ENCODE measurements at places on chromosomes 2 and 18. TPM values are rescaled to one million over a fixed set of nuclear protein-coding genes. Genes with fewer than 3 reads are reported as not detected.

GRCh38 chr2:59232394-59233165 lies 991.5 kb upstream of the FANCL start:
- no peak for DNase-seq

DNA sequence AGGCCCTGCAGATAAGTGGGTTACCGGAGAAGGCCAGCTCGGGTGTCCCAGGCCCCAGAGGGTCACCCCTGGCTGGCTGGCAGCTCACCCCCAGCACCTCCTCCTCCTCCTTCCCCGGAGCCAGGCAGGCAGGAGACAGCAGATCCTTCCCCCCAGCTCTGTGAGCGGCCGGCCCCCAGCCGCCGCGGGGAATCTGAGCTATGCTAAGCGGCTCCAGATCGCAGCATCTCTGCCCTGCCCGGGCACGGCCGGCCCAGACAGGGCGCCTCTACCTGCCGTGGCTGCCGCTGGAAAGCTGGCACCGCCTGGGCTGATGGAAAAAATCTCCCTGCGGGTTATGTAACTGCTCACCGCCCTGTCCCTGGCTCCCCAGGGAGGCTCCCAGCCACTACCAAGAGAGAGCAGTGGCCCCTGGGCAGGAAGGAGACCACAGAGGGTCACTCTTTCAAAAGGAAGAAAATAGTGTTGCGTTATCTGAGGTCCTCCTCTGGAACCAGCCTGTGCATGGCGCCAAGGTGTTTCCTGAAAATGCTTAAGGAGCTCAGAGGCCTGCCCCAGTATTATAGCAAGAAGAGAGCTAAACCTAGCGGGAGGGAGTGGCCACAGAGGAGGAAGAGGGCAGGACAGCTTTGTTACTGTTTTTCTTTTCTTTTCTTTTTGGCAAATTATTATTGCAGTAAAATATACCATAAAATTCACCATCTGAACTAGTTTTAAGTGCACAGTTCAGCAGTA lies 179.0 kb downstream of the SMAD7 start:
- no peak for DNase-seq

GRCh38 chr2:57218206-57218605 lies 828.4 kb upstream of the VRK2 start:
- DNase-seq, result no peak

- DNase-seq, result no peak
Observed at GRCh38 chr2:51013079-51013932, 18.6 kb downstream of the NRXN1 start.

DNA sequence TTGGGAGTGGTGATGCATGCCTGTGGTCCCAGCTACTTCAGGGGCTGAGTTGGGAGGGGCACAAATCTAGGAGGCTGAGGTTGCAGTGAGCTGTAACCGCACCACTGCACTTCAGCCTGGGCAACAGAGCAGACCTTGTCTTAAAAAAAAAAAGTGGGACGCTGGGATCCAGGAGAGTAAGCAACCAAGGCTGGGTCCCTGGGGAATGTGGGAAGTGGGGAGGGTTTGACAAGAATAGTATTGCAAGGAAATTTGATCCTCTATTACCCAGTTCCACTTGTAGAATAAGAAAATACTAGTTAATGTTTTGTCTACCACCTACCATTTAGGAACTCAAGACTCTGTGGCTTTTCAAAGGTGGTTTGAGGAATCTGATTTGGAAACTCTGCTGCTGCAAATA lies 21.1 kb upstream of the DYTN start:
- no peak for DNase-seq

GRCh38 chr2:184039493-184039892 lies 558.8 kb upstream of the ZNF804A start:
- DNase-seq, result no peak

- DNase-seq, result no peak
Observed at GRCh38 chr18:4060427-4061281, 394.5 kb downstream of the DLGAP1 start.

DNA sequence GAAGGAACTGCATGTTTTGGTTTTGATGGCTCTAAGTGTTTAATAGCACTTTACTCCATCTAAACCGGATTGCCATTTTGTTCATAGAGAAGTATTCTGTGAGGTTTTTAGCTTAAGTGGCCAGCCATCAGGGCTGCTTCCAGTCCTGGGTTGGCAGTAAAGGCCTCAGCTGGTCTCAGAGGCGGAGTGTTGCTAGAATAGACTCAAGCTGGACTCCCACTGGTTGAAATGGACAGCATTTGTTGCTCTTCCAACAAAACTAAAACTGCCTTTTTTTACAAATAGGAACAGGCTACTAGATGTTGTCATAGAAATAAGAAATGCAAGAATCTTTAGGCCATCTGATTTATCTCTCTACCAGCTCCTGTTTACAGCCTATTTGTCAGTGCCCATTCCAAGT lies 126.4 kb downstream of the MAIP1 start:
- DNase-seq, result no peak

DNA sequence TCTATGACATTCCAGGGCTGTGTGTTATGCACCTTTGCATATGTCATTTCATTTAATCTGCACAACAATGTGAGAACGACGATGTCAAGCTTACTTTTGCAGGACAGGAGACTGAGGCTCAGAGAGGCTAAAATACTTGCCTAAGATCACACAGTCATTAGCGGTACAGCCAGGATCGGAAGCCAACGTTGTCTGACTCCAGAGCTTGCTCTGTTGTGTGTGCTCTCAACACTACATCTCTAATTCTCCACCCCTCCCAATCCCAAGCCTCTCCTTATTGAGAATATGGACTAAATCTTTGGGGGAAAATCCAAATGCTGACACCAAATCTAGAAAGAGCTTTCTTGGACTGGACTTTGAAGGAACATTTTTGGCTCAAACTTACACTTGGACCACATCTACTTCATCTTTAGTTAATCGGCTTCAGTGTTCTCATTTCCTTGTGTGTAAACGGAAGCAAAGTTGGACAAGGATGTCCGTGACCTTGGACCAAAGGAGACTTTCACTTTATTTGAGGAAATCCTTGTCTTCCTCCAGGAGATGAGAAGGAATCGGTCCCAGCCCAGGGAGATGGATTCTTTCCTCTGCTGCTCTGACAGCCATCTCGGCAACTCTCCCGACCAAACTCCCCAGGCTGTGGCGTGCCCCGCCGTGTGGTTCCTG lies 242.4 kb downstream of the LPIN1 start:
- no peak for DNase-seq

DNA sequence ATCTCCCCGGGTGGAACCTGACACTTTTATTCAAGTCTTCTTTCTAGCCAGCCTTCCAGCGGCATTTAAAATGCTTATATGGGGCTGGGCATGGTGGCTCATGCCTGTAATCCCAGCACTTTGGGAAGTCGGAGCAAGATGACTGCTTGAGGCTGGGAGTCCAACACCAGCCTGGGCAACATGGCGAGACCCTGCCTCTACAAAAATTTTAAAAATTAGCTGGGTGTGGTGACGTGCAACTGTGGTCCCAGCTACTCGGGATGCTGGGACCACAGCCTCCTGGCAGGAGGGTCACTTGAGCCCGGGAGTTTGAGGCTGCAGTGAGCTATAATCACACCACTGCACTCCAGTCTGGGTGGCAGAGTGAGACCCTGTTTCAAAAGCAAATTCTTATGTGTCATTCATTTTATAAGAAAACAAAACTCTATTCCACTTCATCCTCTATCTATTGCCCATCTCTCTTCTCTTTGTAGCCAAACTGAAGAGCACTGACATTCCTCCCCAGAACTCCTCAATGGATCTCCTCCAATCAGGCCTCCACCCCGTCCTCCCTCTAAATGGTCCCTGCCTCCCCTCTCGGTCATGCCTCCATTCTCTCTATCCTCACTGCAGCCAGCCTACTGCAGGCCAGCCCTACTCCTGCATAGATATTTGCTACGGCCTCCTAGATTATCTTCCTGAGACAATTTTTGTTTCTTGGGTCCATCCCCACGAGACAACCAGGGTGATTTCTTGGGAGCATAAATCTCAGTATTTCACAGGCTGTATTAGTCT lies 18.0 kb upstream of the RHOB start:
- DNase-seq, result no peak

DNA sequence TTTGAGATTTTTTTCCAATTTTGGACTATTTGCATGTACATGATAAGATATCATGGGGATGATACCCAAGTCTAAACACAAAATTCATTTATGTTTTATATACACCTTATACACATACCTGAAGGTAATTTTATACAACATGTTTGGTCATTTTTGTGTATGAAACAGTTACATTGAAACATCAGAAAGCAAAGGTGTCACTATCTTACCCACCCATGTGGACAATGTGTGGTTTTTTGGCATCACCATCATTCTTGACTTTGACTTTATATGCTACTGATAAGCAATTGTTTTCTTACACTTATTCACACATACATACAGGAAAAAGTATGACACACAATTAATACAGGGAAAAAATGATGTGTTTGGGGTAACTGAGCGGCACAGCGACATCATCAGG lies 51.0 kb upstream of the ACVR1 start:
- no peak for DNase-seq

- DNase-seq, result no peak
Observed at GRCh38 chr2:73933194-73933593, 6.5 kb downstream of the DGUOK start.

DNA sequence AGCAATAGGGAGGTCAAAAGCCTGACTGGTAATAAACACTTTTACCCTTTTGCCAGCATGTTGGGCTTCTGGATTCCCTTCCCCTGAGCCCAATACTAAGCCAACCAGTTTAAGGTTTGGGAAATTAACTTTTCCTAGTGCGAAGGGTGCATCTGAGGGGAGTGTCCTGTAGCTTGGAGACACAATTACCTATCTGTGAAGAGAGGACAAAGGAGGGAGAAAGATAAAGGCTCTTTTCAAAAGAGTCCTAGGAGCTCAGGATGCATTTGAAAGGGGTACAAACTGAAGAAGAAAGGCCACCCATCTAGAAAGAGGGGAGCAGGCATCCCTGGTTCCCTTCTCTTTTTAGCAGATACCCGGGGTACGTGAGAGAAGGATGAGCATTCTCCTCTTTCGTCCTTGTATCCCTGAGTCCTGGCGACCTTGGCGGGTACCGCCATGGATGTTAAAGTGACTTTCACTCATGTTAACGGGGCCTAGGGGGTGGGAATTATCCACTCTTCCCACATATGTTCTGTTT lies 25.1 kb downstream of the C18orf54 start:
- no peak for DNase-seq

DNA sequence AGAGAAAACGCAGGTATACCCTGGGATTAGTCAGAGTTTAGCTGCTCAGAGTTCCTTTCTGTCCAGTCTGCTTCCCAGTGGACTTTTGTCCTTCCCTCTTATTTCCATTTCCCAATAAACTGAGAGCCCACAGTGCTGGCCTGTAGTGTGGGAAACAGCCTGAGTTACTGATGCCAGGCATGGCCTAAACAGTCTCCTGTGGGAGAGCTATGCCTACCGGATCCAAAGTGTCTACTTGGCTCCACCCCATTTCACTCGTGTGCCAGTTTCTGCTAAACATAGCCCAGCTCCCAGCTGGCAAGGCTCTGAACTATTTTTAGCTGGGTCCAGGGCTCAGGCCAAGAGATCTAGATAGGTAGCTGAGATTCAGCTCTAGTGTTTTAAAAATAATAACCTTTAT lies 15.6 kb upstream of the PPP1CB start:
- no peak for DNase-seq

DNA sequence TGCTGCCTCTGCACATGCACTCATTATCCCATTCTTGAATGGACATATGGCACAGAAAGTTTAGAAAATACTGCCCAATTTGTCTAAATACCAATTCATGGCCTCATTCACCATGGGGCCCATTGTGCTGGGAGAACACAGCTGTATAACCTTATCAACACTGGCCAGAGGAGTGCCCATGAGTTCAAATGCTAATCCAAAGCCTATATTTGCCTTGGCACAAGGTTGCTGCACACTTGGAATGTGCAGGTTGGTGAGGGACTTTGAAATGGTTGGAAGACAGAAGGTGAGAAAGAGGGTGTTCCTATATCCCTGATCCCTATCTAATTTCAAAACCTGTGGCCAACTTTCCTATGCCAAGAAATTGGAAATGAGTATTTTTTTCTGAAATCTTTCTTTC lies 693.9 kb upstream of the ID2 start:
- no peak for DNase-seq

- DNase-seq, result no peak
Observed at GRCh38 chr2:85534099-85534498, 4.9 kb upstream of the MAT2A start.

- DNase-seq, result no peak
Observed at GRCh38 chr2:56108806-56109205, 75.0 kb upstream of the CCDC85A start.

- no peak for DNase-seq
Observed at GRCh38 chr2:3725458-3726250, 22.3 kb downstream of the DCDC2C start.

GRCh38 chr2:67646714-67647333 lies 249.7 kb downstream of the ETAA1 start:
- DNase-seq, result no peak

SP9 gene
- not detected for total RNA-seq

SCN2A gene
- 8.2 TPM for total RNA-seq

CHRNG gene
- not detected for total RNA-seq

TFCP2L1 gene
- total RNA-seq, result 0.05 TPM

MC5R gene
- total RNA-seq, result 0.26 TPM

DNER gene
- total RNA-seq, result 1.0 TPM

SCTR gene
- total RNA-seq, result not detected

DUSP2 gene
- total RNA-seq, result 0.95 TPM

ACOXL gene
- total RNA-seq, result 0.12 TPM

TAF1B gene
- total RNA-seq, result 14.5 TPM

C2orf78 gene
- total RNA-seq, result not detected
